Thymus (tissue), 14 donors: ENCODE measurements at places on chromosomes 12 and 14. TPM values are rescaled to one million over a fixed set of nuclear protein-coding genes. Genes with fewer than 3 reads are reported as not detected.
A peak's percentile ranks its signal among the peaks of the same experiment; 100 is the strongest.

DNA sequence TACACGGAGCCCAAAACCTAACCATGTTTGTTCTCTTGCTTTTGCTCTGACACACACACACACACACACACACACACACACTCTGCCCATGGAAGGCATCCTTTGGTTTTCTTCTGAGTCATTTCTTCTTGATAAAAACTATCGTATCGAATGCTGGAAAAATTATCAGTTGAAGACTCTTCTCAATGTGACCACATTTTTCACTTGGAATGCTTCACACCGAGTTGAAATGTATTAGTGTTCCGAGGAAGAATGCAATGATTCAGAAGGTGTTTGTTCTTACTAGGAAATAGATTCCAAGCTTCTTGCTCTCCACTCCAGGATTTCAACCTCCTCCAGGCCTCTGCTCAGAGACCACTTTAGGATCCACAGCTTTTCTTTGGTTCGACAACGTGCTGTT lies 226.3 kb downstream of the MON2 start:
- DNase-seq: no peak
- H3K4me3 ChIP-seq: no peak overlapping the region
- H3K27me3 ChIP-seq: no peaks in the 10 kb centered on the region
- H3K27ac ChIP-seq: no peak overlapping the region
- H3K4me1 ChIP-seq: no peaks in the 10 kb centered on the region

DNA sequence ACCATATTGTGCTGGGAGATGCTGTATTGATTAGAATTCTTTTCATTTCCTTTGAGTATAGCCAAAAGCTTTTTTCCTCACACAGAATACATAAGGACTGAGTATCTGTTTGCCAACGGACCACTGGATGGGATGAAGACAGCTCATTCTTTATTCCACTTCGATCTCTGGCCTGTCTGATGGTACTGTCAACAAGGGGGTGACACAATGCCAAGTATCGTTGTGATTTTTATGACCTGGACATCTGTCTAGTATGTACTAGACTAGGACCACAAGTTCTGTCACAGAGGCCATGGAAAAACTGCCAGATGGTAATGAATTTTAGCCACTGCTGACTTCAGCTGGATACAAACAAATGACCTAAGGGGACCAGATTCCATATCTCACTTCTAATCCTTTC lies 502.7 kb downstream of the SOX5 start:
- DNase-seq: no peak
- no peaks in the 10 kb centered on the region for H3K36me3 ChIP-seq
- no peaks in the 10 kb centered on the region for H3K4me1 ChIP-seq
- H3K27ac ChIP-seq: no peak overlapping the region
- no peak overlapping the region for H3K4me3 ChIP-seq
- no peaks in the 10 kb centered on the region for H3K27me3 ChIP-seq

DNA sequence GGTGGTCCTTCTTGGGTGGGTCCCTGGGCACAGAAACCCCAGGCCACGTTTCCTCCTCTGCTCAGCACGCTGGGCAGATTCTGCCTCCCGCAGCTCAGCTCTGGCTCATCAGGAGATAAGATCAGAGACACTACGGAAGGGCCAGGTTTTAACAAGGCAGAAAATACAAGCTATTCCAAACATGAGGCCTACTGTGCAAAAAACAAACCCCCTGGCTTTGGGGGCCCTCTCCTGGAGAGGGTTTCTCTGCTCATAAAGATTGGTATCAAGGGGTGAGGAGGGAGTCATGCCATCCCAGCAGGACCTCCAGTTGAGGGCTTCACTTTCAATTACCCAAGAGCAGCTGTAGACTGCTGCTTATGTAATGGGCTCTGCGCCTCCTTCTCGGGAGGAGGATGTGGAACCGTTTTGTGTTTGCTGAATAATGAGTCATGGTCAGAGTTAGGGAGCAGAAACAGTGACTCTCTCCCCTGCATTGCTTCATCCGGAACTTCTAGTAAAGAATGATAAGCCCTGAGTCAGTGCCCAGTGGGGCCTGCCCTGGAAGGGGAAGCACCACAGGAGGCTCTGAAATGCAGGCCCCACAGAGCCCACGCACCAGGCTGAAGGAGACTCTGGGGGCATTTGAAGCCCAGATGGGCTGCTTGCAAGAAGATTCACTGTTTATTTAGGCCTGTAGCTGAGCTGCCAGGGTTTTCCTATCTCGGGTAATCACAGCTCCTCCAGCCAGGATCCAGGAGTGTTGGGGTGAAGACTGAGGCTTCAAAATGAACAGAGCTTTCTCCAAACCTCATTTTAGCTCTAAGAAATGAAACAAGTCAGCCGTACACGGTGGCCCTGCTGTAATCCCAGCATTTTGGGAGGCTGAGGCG lies 79.3 kb downstream of the SSPN start:
- no peak for DNase-seq
- H3K27ac ChIP-seq: peak overlapping the region; percentile 50
- no peaks in the 10 kb centered on the region for H3K4me1 ChIP-seq
- no peaks in the 10 kb centered on the region for H3K27me3 ChIP-seq
- no peaks in the 10 kb centered on the region for H3K36me3 ChIP-seq
- no peak overlapping the region for H3K4me3 ChIP-seq

DNA sequence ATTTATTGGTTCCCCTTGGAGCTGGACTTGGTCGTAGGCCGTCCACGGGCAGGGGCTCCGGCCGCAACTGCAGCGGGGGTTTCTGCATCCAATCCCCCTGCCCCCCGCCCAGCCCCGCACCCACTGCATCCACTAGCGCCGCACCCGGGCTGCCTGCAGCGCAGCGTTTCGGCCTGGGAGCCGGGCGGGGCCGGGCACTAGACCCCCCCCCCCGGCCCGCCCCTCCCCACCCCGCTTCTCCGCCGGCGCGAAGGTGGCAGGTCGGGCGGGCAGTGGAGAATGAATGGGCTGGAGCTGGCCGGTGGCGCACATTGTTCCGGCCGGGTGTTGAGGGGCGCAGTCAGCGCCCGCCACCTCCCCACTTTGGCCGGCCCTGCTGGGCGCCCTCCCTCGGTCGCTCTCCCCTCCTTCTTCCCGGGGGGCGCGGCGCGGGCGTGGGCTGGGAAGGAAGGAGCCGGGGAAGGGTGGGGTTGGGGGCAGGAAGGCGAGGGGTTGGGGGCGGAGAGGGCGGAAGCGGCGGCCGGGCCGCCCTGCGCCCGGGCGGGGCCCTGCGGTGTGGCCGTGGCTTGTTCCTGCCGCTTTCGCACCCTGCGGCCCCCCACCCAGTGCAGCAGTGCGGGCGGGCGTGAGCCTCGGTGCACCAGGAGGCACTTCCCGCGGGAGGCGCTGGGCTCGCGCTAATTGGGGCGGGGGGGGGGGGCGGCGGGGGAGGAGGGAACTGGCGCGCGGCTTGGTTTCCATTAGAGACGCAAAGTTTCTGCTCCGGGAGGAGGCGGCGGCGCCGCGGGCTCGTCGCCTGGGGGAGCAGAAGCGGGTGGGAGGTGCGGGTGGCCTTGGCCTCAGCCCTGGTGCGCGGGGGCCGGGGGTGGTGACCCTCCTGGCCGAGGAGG lies 841 bp downstream of the CALM1 start:
- H3K27ac ChIP-seq: peak overlapping the region; percentile 97
- peaks cover 3% of the 10 kb centered on the region for H3K27me3 ChIP-seq
- peaks cover 19% of the 10 kb centered on the region for H3K36me3 ChIP-seq
- no peak for DNase-seq
- H3K4me3 ChIP-seq: peak overlapping the region; percentile 92
- H3K4me1 ChIP-seq: peaks cover 9% of the 10 kb centered on the region

DNA sequence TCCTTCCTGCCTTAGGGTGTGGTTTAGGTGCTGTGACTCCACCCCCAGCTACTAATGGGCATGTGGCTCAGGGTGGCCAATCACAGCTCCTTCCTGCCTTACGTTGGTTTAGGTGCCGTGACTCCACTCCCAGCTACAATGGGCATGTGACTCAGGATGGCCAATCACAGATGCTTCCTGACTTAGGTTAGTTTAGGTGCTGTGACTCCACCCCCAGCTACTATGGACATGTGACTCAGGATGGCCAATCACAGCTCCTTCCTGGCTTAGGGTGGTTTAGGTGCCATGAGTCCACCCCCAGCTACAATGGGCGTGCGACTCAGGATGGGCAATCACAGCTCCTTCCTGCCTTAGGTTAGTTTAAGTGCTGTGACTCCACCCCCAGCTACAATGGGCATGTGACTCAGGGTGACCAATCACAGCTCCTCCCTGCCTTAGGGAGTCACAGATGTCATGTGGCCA lies 163.9 kb downstream of the TBX5 start:
- no peak overlapping the region for H3K27ac ChIP-seq
- no peak overlapping the region for H3K4me3 ChIP-seq
- no peak for DNase-seq
- H3K36me3 ChIP-seq: no peaks in the 10 kb centered on the region
- H3K4me1 ChIP-seq: no peaks in the 10 kb centered on the region

- peaks cover 59% of the 10 kb centered on the region for H3K36me3 ChIP-seq
- no peaks in the 10 kb centered on the region for H3K27me3 ChIP-seq
- peak overlapping the region; percentile 47 for H3K27ac ChIP-seq
These were observed 78.5 kb downstream of the ARL6IP4 start for GRCh38 chr12:123058980-123059379.

GRCh38 chr12:39780913-39781446 lies 161.4 kb upstream of the ABCD2 start:
- no peak overlapping the region for H3K4me3 ChIP-seq
- H3K27ac ChIP-seq: no peak overlapping the region
- no peaks in the 10 kb centered on the region for H3K4me1 ChIP-seq
- DNase-seq: no peak

DNA sequence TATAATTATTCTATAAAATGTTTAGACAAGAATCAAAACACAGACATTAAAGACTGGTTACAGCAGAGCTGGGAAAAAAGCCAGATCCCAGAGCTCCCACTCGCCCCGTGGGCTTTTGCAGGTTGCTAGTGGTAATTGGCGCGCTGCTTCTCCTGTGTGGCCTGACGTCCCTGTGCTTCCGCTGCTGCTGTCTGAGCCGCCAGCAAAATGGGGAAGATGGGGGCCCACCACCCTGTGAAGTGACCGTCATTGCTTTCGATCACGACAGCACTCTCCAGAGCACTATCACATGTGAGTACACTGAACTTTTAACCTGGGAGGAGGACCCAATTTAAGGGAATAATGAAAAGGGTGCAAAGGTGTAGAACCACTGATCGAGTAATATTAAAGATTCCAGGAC lies 7.5 kb downstream of the TMEM52B start:
- DNase-seq: no peak
- no peak overlapping the region for H3K4me3 ChIP-seq
- no peaks in the 10 kb centered on the region for H3K27me3 ChIP-seq
- no peaks in the 10 kb centered on the region for H3K36me3 ChIP-seq
- H3K4me1 ChIP-seq: peaks cover 6% of the 10 kb centered on the region
- no peak overlapping the region for H3K27ac ChIP-seq

- H3K27ac ChIP-seq: no peak overlapping the region
- no peaks in the 10 kb centered on the region for H3K27me3 ChIP-seq
- no peaks in the 10 kb centered on the region for H3K36me3 ChIP-seq
- DNase-seq: no peak
- no peak overlapping the region for H3K4me3 ChIP-seq
- H3K4me1 ChIP-seq: no peaks in the 10 kb centered on the region
These were observed 8.3 kb upstream of the WSCD2 start for GRCh38 chr12:108120863-108121165.

DNA sequence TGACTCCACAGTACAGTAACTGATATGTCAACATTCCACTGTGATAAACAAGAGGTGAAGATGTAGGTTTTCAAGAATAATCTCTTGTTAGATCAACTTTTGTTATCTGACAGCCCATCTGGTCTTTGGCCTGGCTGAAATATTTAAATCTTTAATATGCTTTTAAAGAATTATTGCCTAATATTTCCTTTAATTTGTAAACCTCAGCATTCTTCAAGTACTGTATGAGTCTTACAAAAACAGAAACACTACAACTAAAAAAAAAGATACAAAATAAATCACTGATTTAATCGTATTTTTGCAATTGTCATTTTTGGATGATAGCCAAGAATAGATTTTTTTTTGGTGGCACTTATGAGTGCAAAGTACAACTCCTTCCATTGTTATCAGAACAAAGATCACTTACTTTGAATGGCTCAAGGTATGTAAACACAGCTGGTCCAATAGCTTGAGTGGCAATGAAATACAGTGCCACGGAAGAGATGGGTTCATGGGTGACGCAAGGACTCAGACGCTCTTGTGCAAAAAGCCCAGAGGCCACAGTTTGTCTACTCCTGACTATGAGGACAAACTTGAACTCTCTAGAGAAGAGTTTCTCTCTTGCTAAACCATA lies 109.5 kb downstream of the PAX9 start:
- no peaks in the 10 kb centered on the region for H3K4me1 ChIP-seq
- no peaks in the 10 kb centered on the region for H3K36me3 ChIP-seq

DNA sequence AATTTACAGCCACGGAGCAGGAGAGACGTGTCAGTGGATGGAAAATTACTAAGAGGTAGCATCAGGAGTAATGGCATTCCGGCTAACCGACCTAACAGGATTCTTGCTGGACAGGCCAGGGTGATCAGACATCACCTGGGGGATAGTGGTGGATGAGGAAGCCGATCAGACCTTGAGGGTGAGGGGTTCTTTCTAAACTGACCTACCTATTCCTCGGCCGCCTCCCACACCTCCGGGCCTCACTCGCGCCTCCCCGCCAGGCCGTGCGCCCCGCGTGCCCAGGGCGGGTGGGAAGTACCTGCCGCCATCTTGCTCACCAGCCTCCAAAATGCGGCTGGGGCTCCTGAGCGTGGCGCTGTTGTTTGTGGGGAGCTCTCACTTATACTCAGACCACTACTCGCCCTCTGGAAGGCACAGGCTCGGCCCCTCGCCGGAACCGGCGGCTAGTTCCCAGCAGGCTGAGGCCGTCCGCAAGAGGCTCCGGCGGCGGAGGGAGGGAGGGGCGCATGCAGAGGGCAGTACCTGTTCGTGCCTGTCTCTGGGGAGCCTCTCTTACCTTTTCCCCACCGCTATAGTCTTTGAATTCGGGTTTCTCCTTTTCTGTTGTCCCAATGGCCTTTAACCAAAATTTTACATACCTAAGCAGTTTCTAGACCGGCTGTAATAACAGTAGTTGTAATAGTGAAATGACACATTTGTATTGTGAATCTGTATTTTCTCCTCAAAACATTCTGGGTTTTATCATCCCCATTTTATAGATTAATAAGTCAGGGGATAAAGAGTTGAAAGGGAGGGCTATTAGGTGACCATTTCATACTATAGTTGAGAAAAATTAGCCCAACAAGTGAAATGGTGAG lies at the start of gene TMPRSS12:
TSS of gene TMPRSS12 (plus strand) at position 290 of the 857 bp plus-strand sequence. CDS start at position 329, 39 bp downstream.
- H3K36me3 ChIP-seq: no peaks in the 10 kb centered on the region
- no peaks in the 10 kb centered on the region for H3K4me1 ChIP-seq
- H3K4me3 ChIP-seq: no peak within 1 kb of the TSS
- DNase-seq: no peak
- H3K27me3 ChIP-seq: peaks cover 4% of the 10 kb centered on the region

The INSM2 gene
- 0.05 TPM for total RNA-seq

The RERG gene
- 1.4 TPM for total RNA-seq

The SLC25A21 gene
- 0.90 TPM for total RNA-seq

The CLEC2B gene
- 29.7 TPM for total RNA-seq

The TSPAN19 gene
- total RNA-seq: 0.05 TPM

The BMP4 gene
- total RNA-seq: 0.99 TPM
